Activated naive CD4-positive, alpha-beta T cell treated with anti-CD3 and anti-CD28 coated beads, Interleukin-2, amount 10 ng/mL, durations not matched to agents 7 days and 5 days (primary cell): ENCODE measurements at places on chromosomes 5 and 9.

DNA sequence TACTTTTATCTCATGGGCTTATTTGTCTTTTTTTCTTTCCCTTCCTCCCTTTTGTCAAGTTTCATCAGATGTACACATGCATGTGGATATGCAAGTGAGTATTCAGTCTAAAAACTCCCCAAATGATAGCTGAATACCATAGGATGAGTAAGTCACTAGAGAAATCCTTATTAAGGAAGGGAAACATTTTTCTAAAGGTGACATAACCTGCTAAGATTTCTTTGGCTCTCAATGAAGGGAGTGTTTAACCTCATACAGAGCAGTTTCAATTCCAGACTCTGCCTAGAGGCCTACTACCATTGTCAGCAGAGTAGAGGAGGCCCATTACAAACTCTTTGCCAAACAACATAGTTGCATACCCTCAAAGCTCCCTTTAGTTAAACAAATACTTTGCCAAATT lies 192.4 kb downstream of the ARHGEF28 start:
- no peak for DNase-seq

DNA sequence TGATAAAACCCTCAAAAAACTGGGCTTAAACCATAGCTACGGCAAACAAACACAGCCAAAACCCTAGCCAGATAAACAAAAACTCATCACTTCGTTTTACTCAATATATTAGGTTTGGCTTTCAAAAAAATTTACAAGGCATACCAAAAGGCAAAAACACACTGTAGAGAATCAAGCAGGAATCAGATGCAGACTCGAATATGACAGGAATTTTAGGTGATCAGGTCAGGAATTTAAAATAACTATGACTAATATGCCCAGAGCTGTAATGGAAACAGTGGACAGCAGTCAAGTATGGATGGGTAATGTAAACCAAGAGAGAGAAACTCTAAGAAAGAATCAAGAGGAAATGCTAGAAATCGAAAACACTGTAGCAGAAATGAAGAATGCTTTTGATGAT lies 26.5 kb upstream of the DOCK2 start:
- DNase-seq = no peak

DNA sequence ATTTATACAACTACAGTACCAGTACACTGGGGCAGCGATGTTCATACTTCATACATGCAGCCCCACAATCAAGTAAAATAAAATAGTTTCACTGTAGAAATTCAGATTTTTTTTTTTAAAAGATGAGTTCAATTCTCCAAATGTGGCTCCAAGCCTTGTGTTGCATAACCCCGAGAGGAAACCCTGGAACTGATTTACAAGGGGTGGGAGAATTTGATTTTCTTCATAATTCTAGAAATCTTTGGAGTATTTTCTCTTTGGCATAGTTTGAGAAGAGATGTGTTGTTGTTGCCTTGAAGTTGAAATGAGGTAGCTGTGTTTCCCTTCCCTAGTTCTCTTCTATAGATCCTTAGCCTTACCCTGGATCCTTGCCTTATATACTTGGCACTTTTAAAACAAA lies 3.1 kb downstream of the RHOBTB3 start:
- no peak for DNase-seq

GRCh38 chr9:134833294-134833880 lies 47.2 kb upstream of the FCN2 start:
- no peak for DNase-seq

DNA sequence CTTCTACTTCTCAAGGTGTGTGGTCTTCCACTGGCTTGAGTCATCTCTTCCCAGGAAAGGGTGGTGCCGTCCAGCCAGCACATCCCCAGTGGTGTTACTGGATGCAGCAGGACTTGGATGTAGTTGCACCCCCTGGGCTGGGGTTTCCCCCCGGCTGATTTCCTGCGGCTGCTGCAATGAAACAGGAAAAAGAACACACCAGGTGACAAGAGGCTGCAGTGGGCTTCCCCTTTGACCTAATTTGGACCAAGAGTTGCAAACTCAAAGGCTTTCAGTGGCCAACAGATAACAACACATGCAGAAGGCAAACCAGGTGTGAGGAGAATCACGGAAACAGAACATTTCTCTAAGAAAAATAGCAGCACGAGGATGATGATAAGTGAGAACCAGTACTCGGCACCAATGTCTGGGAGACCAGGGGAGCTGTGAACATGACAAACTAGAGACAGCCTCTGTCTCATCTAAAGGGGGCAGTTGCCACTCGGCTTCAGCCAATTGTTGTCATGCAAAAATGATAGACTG lies 83.7 kb downstream of the PDE6A start:
- no peak for DNase-seq

- DNase-seq = no peak
Measured at GRCh38 chr5:172828911-172829431, 5.1 kb upstream of the ERGIC1 start.

GRCh38 chr5:157446412-157446935 lies 13.5 kb upstream of the NIPAL4 start:
- DNase-seq = no peak

DNA sequence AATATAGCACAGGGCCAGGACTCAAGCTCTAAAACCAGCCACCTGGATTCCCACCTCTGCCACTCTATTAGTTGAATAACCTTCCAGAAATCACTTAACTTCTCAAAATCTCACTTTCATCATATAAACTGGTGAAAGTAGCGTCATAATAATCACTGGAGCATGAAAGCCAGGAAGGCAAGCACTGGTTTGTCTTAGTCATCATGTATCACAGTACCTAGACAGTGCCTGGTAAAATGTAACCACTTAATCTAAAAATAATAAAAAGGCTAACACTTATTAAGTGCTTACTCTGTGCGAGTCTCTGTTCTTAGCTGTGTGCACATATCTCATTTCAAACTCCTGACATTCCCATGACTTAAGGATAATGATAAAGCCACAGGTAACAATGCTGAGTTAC lies 109.4 kb downstream of the ASTN2 start:
- DNase-seq = no peak

DNA sequence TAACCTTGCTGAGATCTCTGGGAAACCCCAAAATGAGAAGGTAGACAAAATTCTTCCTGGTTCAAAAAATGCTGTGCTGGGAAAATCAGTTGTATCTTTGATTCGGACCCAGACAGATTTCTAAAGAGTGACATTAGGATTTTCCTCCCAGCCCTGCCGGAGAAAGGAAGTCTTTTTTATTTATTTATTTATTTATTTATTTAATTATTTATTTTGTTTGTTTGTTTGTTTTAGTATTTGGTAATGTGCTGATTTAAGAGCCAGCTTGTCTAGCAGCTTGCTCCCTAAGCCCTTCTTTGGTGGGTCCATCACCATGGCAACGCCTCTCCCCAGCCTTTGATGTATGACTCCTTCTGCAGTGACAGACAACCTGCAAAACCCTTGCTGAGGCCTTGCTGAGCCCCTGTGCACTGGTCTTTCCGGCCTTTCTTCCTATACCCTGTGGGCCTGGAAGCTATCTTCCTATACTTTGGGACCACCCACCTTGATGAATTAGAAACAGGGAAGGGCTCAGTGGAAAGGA lies 60.6 kb upstream of the AFAP1L1 start:
- no peak for DNase-seq

- DNase-seq = no peak
Measured at GRCh38 chr5:127649018-127649439, at the start of gene CTXN3. Gene CTXN3, plus strand, starts transcription at chr5:127649082. Its CDS starts 8,440 bp downstream, at chr5:127657522.

DNA sequence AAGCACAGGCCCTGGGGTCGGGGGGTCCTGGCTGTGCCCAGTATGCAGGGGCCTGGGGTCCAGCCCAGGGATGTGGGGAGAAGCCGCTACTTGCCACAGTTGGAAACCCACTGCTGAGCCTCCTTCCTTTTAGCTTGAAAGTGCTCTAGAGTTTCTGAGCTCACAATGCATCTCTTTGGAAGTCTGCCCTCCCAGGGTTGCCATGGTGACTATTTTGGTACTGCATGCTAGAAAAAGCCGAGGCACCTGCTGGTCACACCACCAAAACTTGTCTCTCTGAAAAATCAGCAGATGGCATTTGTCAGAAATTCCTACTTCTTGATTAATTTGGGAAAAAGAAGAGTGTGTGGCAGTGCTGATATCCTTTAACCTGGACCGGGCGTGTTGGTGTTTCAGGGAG lies 151.8 kb downstream of the SEC61B start:
- no peak for DNase-seq
